ENCODE measurements at places on chromosomes 4 and X. TPM values are rescaled to one million over a fixed set of nuclear protein-coding genes. Genes with fewer than 3 reads are reported as not detected.

DNA sequence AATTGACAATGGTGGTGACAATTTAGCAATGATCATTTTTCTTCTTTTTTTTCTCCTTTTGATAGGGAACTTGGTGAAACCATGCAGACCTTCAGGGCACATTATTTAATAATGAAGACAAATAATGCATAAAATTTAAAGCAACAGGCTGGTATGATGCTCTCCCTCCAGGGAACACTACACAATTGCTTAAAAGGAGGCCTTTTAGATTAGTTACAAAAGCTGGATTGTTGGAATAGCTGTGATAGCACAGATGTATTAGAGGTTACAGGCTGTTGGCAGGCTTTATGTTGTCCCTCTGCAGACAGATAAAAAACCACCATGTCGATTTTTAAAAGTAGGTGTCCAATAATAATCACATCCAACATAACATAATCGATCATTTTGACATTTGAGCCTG, 307.0 kb downstream of the ADGRL3 start:
- DNase-seq: no peak

DNA sequence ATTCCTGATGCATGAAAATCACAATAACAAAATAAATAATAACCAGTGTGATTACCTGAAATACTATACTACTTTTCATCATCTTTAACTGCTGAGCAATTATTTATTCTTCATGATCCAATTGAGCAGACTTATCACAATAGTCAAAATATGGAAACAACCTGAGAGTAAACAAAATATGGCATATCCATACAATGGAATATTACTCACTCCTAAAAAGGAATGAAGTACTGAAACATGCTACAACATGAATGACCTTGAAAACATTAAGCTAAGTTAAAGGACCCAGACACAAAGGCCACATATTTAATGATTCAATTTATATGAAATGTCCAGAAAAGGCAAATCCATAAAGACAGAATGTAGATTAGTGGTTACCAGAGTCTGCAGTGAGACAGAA, 146.8 kb downstream of the MID1IP1 start:
- no peak for DNase-seq

GRCh38 chr4:5863461-5864113, 29.3 kb downstream of the CRMP1 start:
- DNase-seq: no peak

The SPANXB1 gene
- total RNA-seq: not detected

The TBC1D25 gene
- total RNA-seq: 16.7 TPM

- DNase-seq: no peak
Observed at GRCh38 chr4:120694973-120695372, 227.6 kb downstream of the PRDM5 start.

The ASB5 gene
- not detected for total RNA-seq

The FAM149A gene
- 17.8 TPM for total RNA-seq

DNA sequence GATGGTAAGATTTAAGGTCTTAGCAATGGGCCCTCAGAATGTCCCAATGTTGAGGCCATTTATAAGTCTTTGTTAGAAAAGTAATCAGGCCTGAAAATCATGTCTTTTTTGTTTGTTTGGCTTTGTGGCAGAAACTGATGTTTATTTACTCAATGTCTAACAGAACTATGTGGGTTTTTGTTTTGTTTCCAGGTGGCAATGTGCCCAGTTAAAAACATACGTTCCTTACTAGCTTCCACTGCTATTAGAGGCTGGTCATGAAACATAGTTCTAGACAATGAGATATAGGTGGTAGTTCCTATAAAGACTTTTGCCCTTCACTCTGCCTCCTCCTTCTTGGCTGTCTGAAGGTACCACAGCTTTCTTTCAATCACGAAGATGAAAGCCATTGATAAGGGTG, 108.8 kb downstream of the C4orf51 start:
- DNase-seq: no peak

DNA sequence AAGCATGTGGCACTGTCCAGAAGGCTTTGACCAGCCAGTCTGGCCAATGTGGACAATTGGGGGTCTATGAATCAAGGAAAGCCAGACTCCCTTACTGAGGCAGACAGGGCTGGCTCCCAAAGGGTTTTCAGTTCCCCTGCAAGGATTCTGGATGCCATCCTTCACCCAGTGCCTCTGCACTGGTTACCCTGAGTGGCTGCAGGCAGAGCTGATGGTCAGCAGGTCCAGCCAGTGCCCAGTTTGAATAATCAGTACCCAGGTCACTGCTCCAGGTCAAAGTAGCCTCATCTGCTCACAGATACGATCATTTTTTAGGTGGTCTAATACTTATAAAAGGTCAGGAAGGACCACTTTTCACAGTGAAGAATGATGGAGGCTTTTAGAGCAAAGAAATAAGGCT, 52.2 kb upstream of the MAMLD1 start:
- no peak for DNase-seq

DNA sequence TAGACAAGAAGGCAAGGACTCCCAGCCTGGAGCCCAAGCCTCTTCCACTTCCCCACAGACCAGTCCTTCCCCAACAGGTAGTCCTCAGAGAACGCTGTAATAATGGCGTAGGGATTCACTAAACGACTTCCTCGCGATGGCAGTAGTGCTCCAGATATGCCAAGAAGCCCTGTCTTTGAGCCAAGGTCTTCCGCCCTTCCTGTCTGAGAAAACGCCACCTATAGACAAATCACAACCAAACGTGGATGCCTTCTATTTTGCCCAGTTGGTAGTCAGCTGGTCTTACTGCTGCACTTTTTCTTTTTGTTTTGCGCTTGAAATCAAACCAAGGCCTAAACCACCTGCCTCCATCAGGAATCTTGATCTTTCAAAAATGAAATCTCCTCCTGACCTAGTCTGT, 203.3 kb downstream of the OR13H1 start:
- DNase-seq: peak; percentile 82

DNA sequence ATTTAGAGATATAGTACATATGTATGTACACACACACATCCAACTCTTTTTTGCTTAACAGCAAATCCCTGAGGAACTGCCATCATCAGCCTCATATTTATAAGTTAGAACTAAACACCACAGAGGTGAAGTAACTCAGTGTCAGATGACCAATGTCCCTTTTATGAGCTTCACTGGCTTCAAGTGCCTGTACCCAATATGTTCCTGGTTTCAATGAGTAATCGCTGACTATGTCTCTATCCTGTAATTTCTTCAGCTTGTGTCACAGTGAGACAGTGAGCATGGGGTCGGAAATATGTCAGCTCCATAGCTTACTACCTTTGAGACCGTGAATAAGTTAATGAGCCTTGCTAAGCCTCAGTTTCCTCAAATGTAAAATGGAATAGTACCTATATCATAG, 136.2 kb upstream of the RASGEF1B start:
- DNase-seq: no peak

GRCh38 chr4:137909529-137910309, 332.4 kb downstream of the SLC7A11 start:
- DNase-seq: no peak

- DNase-seq: no peak
Observed at GRCh38 chrX:80285131-80285773, 135.0 kb upstream of the TENT5D start.

- no peak for DNase-seq
Observed at GRCh38 chr4:189046642-189047041, 894.0 kb upstream of the FRG1 start.
